Stimulated activated CD4-positive, alpha-beta T cell treated with anti-CD3 and anti-CD28 coated beads, TNF-alpha, amount 100 ng/mL, for 4 hours (primary cell): ENCODE measurements at places on chromosomes 16 and 17.
A peak's percentile ranks its signal among the peaks of the same experiment; 100 is the strongest.

DNA sequence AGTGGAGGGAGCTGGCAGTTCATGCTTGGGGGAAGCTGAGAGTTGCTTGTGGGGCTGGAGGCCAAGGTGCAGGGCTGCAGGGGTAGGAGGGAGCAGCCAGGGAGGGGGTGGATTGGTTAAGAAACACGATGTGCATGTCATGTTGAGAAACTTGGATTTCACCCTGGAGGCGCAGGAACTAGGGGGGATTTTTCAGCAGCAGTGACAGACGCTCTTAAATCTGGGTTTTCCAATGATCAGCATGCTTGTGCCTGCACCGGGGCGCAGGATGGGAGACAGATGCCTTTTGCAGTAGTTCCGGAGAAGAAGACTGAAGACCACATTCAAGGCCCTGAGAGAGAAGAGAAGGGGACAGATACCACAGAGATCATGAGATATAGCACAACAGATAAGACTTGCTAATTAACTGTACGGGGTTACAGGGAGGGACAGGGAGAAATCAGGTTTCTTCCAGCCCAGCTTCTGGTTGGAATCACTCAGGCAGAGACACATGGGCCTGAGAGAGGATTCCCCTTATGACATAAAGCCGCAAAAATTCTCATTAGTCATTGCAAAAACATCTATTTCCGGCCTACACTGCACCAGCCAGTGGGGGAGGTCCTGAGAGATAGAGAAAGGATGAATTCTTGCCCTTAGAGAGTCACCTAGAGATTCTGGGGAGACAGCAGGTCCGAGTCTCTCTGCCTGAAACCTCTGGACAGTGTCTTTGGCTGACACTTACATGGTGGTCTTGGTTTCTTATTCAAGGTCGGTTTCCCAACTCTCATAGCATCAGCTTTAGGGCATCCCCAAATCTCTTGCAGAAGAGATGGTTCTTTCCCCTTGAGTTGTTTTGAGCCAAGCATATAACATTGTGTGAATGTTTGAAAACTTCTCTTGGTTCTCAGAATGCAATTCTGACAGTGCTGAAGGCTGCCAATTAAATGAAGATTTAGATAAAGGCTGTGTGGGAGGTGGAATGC, 27.1 kb downstream of the CDH13 start:
- peak; percentile 6 for DNase-seq

DNA sequence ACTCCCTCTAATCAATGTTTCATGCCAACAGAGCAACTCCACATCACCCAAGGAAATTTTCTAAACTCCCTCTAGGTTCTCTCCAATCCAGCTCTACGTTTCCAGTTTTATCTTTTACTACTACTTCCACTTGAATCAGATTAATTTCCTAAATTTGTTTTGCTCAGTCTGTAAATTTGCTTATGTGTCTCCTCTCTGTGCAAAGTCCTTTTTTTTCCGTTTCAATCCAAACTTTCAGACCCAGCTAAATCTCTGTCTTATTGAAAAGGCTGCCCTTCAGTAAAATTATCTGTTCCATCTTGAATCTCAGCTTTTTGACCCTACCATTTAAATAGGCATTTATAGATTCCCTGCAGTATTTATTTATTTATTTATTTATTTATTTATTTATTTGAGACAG, 61.4 kb upstream of the COX10 start:
- no peak for DNase-seq

DNA sequence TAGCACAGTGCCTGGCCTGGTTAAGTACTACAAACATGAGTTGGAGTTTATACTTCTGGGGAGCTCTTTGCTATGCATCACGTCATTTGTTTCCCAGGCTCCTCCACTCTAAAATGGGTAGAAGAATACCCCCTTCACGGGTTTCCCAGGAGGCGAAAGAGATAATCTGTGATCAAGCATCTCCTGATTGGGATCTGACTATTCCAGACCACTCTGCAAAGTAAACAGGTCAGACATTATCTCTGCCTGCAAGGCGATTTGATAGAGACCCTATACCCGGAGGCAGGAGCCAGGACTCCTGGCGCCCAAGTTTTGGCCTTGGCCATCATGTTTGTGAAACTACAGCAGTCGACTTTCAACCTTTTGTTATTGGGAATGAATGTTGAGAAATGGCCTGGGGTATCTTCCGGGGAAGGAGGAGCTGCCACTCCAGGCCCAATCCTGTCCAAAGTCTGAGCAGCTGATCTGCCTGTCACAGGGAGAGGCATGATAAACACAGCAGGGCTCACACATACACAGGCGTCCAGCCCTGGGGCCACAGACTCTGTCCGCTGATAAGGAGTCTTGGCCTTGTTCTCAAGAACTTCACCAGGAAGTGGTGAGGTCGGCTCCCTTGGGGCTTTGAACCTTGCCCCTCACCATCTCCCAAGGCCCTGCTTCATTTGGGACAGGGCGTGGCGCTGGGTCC, 199.9 kb downstream of the MAF start:
- DNase-seq, result no peak

- DNase-seq, result no peak
These were observed 388.0 kb upstream of the CA10 start for GRCh38 chr17:52546493-52546892.

- DNase-seq, result no peak
These were observed 16.6 kb upstream of the TBX2 start for GRCh38 chr17:61382796-61383688.

DNA sequence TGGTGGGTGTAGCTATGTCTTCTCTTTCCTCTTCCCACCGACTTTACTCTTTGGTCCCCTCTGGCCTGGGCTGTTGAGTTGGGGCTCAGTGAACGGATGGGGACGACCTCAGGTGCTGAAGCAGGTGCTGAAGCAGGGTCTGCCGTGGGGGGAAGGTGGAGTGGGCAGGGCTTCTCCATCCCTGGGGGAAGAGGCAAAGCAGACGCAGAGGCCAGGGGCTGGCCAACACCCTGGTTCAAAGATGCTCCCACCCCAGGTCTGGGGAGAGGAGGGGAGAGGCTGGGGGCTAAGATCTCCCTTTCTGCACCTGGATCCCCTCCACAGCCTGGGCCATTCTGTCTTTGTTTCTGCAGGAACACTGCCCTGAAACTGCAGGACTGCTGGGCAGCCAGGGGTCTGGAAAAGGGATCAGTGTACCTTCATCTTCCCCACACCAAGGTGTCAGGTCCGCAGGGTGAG, 22.9 kb downstream of the ALOX12B start:
- no peak for DNase-seq

DNA sequence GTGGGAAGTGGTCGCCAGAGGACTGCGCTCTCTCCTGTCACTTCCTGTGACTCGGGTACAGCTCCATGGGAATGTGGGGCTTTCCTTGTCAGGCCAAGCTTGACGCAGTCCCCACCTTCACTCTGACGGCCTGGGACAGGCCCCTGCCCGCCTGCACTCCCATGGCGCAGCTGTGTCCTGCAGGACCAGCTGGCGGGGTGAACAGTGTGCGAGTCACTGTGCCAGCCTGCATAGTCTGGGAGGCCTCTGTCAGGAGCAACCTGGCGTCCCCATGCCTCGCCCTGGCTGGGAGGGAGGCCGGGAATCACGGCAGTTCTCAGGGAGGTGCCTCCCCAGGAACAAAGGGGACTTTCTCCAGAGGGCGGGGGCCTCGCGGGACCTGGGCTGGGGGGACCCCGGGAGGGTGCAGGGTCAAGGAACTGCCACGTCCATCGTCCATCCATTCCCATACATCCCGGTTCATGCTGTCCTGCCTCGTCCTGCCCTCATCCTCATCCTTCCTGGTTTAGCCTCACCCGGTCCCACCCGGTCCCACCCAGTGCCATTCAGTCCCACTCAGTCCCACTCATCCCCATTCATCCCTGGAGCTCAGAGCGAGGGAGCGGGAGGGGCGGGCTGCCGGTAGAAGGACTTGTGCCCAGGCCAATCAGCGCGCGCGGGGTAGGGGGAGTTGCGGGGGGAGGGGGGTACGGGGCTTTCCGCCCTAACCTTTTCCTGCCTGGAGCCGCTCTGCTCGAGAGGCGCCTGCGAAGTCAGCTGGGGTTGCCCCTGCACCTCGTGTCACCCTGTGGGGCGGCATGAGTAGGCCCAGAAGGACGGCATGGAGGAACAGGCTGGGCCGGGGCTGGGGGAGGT, 13.4 kb downstream of the FLYWCH1 start:
- no peak for DNase-seq

GRCh38 chr16:66913081-66913480, 5.6 kb downstream of the CDH16 start:
- no peak for DNase-seq

GRCh38 chr17:33940769-33941370, 314.2 kb upstream of the CCL2 start:
- no peak for DNase-seq

DNA sequence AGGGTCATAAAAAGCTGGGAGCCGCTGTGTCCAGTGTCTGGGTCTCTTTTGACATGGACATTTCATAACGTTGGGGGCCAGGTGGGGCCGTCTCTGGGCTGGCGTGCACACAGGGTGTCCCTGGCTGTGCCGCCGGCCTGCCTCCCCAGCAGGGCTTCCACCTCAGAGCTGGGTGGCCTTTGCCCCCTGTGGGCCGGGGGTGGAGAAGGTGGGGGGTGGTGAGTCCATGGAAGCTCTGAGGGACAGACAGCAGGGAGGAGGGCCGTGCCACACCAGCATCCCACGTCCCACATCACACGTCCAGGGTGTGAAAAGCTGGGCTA, 908 bp upstream of the SNAI3 start:
- no peak for DNase-seq

DNA sequence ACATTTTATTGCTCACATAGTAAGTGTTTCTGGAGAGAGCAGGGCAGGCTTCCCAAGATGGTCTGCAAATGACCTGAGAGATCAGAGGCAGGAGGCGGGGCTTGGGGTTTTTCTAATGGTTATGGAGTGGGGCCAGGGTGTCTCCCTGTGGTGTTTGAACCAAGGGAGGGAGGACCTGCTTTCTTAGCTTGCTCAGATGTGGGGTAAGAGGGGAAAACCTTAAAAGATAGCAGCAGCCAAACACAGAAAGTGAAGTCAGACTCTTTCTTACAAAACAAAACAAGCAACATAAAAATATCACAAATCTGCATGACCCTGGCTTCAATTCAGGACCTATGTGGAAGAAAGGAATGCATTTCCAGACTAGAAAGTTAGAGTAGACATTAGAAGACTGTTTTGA, 22.9 kb upstream of the DNAJA2 start:
- no peak for DNase-seq

DNA sequence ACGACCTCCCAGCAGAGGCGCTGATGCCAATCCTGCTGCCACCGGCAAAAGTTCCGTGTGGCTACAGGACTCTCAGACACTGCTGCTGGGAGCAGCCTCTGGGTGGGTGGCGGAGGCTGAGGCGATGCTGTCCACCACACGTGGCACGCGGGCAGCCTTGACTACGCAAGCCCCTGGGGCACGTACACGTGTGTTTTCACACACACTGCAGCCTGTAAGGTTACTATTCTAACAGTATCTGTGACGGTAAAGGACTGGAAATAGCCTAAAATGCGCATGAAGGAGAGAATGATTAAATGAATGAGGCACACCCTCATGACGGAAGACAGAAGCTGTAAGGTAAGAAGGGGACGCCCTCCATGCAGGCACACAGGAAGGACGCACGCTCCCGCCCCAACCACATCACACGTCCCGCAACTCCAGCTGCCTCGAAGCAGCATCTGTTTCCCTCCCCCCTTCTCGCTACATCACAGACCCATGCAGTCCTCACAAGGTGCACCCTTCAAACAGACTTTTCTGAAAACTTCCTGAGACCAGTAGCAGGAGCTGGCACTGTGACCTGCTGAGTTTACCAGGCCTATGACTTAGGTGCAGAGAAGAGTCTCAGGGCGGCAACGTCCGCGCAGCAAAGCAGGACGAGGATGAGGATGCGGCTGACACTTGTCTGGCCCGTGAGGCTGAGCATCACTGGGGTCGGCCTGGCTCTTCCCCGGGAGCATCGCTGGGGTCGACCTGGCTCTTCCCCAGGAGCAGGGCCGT, 28.7 kb upstream of the FASN start:
- peak; percentile 41 for DNase-seq

GRCh38 chr16:83931556-83931955, 21.5 kb upstream of the OSGIN1 start:
- no peak for DNase-seq

GRCh38 chr17:78753316-78754250, 28.5 kb downstream of the CYTH1 start:
- no peak for DNase-seq
